ENCODE measurements at places on chromosomes 5 and 9. TPM values are rescaled to one million over a fixed set of nuclear protein-coding genes. Genes with fewer than 3 reads are reported as not detected.

The BRINP1 gene
- not detected for polyA plus RNA-seq

The PCDHGA4 gene
- 0.49 TPM for polyA plus RNA-seq

- peaks cover 4% of the 10 kb centered on the region for H3K27me3 ChIP-seq
- no peak overlapping the region for H3K27ac ChIP-seq
- H3K36me3 ChIP-seq, result no peaks in the 10 kb centered on the region
- peaks cover 10% of the 10 kb centered on the region for H3K4me1 ChIP-seq
Observed at GRCh38 chr5:133496631-133497030, 115.7 kb downstream of the FSTL4 start.

GRCh38 chr9:93595861-93596365, 19.5 kb downstream of the PHF2 start:
- no peaks in the 10 kb centered on the region for H3K27me3 ChIP-seq
- H3K4me1 ChIP-seq, result peaks cover 32% of the 10 kb centered on the region
- no peaks in the 10 kb centered on the region for H3K36me3 ChIP-seq

GRCh38 chr9:91572044-91572443, 148.4 kb upstream of the NFIL3 start:
- no peaks in the 10 kb centered on the region for H3K27me3 ChIP-seq

GRCh38 chr9:127269449-127269848, 4.9 kb downstream of the GARNL3 start:
- 0 out of 3 replicates have a peak, but pooled peaks cover 2% of the 10 kb centered on the region for H3K36me3 ChIP-seq
- no peaks in the 10 kb centered on the region for H3K27me3 ChIP-seq
- no peak for DNase-seq
- no peak overlapping the region for H3K27ac ChIP-seq
- no peak overlapping the region for H3K4me3 ChIP-seq
